NCI-H774 (cell line): ENCODE measurements at places on chromosomes 13 and 19.

DNA sequence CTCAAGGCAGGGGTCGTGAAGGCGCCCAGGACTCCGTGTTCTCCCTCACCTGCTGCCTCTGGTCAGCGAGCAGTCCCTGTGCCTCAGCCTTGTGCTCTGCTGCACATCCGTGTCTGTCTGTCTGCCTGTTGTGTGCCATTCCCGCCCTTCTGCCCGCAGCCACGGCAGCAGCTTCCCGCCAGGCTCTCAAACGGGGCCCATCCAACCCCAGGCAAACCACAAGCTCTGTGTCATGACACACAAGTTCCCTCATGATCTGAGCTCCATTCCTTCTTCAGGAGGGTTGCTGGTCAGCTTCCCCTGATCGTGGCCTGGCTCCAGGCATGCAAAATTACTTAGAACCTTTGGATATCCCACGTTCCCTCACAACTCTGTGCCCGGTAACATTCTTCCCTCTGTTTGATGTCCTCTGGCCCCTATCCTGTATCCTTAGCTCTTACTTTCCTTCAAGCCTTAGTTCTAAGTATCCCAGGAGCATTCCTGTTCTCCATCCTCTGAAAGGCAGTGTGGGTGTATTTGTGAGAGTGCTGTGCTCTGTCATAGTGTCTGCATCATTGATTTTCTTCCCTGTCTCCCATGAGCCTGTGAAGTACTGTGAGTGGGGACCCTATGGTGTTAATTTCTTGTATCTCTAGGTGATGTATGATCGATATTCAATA lies 3.2 kb downstream of the GPR183 start:
- DNase-seq, result no peak

- DNase-seq, result no peak
Observed at GRCh38 chr19:11322269-11323024, 17.0 kb downstream of the RAB3D start.

- DNase-seq, result no peak
Observed at GRCh38 chr19:41591951-41592562, 16.1 kb downstream of the CEACAM21 start.

- DNase-seq, result no peak
Observed at GRCh38 chr13:112757759-112758086, 67.9 kb downstream of the ATP11A start.

DNA sequence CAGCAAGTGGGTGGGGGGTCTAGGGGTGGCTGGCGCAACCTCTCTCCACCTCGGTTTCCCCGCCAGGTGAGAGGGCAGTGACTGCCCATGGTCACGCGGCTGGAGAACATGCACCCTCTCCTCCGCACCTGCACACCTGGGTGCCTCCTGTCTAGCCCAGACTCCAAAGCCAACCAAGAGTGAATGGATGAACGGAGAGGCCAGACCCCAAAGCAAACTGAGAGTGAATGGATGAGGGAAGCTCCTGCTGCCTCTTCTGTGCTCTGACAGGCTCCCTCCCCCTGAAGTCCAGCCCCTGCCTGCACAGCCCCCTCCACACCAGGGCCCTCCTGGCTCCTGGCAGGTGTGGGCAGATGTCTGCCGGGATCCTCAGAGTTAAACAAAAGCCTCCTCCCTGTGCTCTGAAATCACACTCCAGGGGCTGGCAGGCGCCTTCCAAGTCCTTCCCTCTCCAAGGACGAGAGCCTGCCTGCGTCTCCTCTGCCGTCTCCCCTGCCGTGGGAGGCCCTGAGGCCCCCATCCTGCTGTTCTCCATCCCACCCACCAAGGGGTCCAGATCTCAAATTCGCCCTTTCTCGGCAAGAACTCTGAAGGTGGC lies 2.2 kb downstream of the SBNO2 start:
- no peak for DNase-seq

DNA sequence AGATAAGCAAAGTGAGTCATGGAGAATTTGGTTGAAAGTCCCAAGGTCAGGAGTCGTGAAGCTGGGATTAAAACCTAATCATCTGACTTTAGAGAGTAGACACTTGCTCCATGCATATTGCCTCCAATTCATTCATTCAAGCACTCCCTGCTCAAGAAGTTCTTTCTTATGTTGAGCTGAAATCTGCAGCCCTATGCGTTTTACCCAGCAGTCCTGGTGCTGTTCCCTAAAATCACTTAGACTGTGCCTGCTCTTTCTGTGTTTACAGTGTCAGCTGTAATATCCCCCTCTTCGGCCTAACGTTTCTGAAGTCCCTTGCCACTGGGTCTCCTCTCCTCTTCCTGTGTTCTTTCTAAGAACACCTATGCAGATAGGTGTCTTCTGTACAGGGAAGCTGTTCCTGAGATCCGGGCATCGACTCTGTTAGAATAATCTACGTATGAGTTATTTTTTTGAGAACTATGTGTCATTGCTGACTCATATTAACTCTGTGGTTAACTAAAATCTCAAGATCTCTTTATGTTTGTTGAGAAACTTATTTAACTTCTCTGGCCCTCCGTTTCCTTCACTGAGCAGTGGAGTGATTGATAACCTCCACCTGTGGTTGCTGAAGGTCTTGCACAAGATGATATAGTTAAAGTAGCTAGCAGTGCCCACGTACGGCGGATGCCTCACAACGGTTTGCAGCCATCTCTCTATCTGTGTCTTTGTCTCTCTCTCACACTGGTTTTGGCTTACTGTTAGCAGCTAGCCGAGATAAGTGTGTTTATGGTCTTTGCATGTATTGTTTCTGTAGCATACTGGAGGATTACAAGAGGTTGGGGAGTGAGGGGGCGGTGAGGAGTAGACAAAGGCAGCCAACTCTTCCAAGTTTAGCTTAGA lies 4.7 kb downstream of the ALOX5AP start:
- no peak for DNase-seq

- no peak for DNase-seq
Observed at GRCh38 chr13:20288561-20288960, 56.4 kb upstream of the GJB6 start.

GRCh38 chr13:100674572-100674871 lies at the start of gene TMTC4:
TMTC4 (minus strand) TSS chr13:100674795; CDS start chr13:100670362, 4,433 bp downstream.
- DNase-seq, result no peak

DNA sequence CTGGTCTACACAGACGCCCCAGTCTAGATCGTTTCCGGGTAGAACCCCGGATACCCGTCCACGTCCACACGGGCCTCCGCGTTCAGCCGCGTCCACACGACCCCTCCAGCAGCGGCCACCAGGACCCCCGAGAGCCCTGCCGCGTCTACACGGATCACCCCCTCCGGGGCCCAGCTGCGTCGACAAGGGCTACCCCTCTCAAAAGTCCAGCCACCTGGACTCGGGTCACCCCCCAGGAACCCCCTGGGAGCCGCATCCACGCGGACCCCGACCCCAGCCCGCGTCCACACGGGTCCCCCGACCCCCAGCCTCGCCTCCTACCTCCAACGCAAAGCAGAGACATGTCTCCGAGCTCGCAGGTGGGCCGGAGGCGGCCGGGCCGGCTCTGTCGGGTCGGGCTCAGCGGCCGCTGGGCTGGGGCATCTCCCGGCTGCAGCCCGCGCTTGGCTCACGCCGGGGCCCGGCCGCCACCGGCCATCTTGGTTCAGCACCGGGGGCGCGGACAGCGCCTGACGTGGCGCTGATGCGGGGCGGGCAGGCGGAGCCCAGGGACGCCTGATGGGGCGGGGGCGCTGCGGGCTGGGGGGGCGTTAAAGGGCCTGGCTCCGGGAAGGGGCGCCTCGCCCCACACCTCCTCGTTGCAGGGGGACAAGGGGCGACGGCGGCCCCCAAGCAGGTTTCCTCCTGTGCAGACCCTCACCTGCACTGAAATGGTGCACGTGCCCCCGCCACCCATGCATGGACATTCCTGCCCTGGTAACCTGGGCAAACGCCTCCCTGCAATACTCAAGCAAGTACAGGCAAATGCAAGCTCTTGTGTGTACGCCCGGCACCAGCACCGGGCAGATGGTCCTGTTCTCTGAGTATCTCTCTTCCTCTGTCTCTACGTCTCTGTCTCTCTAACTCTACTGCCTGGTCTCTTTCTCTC lies at the start of gene UNC13A:
Gene UNC13A, minus strand, starts transcription at position 498 of the 928 bp plus-strand sequence. Its CDS starts 155 bp downstream, at position 343.
- peak; percentile 68 for DNase-seq

DNA sequence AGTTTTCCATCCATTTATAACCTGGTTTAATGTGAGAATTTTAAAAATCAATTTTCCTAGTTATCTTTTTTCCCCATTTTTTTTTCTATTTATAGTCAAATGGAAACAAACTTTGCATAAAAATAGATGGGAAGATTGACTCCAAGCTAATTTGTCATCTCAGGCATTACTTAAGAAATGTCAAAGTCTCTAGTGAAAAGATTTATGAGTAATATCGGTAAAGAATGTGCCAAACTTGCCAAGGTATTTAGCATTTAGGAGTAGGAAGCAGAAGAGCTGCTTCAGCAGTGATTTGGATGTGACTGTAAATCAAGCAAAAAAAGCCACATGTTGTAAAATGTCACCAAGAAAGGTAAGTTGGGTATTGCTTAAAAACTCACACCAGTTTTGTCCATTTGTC lies 108.6 kb downstream of the LACC1 start:
- no peak for DNase-seq

- no peak for DNase-seq
Observed at GRCh38 chr19:335486-336066, 9.0 kb downstream of the MIER2 start.

GRCh38 chr19:10898633-10899032 lies 27.3 kb downstream of the CARM1 start:
- no peak for DNase-seq

DNA sequence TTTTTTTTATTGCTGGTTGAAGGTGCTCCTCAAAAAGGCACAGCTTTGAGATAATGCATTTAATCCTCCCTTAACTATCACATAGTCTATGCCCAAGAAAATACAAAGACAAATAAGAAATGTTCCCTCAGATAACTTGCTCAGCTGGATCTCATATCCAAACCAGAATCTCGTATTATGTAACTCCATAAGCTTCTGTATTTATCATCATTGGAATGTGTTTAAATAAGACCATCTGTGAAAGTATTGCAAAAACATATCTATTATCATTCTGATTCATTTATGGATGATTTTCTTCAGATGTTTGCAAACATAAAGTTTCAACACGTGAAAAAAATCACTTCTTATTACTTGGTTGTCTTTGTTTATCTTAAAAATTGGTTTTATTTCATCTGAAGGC lies 190.9 kb downstream of the IRS2 start:
- no peak for DNase-seq

GRCh38 chr13:33730619-33731018 lies 87.3 kb upstream of the RFC3 start:
- DNase-seq, result no peak

- DNase-seq, result no peak
Observed at GRCh38 chr13:33072282-33072681, 56.1 kb downstream of the KL start.

- DNase-seq, result peak; percentile 45
Observed at GRCh38 chr13:38763446-38764381, 76.8 kb downstream of the FREM2 start.

GRCh38 chr19:39436350-39436716 lies 584 bp upstream of the RPS16 start:
- DNase-seq, result no peak

GRCh38 chr19:10544242-10544752 lies 593 bp downstream of the ATG4D start:
- no peak for DNase-seq

DNA sequence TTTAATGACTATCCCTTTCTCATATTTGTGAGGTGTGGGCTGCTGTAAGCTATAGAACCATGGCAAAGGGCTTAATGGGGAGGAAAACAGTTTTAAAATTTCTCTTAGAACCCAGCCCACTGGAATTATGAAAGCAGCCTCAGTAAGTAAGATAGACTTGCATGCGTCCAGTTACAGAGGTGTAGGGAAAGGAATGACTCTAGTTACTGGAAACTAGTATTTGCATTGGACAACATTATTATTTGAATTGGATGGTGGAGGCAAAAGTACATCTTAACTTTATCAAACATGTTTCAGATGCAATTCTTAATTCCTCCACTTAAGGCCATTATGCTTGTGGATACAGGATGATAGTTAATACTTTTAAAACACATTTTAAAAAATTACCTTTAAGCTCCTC lies 292.9 kb downstream of the SPRY2 start:
- no peak for DNase-seq
